ENCODE measurements at places on chromosomes 6 and 20.

DNA sequence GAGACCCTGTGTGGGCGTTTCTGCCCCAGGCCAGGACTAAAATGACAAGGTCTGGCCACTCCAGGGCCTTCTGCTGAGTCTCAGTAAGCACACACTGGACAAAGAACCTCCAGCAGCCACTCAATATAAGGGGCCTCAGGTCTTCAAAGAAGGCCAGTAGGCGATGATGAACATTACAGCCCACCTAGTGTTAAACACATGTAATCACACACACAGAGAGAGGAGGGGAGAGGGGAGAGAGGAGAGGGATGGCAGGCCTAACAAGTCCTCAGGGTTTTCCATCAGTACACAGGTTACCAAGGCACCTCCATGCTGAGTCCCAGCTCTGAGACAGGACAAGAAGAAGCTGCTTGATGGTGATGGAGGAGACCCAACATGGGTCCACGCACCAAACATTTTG is 325.6 kb downstream of the PTPRT start:
- DNase-seq = no peak

- no peak for DNase-seq
Observed at GRCh38 chr6:150145830-150146229, 3.0 kb downstream of the PPP1R14C start.

- DNase-seq = no peak
Observed at GRCh38 chr6:41685641-41686380, 47.5 kb downstream of the MDFI start.

DNA sequence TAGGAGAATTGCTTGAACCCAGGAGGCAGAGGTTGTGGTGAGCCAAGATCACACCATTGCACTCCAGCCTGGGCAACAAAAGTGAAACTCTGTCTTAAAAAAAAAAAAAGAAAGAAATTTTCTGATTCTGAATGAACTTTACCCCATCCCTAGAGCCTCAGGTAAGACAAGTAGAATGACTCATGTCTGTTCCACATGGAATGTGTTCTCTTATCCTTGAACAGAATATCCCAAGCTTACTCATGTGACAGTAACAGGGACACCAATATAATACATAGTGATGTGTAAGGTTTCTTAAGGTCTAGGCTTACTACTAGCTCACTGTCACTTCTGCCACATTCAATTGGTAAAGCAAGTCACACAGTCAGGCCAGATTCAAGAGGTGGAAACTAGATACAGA is 219.6 kb upstream of the BTBD3 start:
- DNase-seq = no peak

- DNase-seq = no peak
Observed at GRCh38 chr6:170283212-170284081, 7.4 kb downstream of the DLL1 start.

DNA sequence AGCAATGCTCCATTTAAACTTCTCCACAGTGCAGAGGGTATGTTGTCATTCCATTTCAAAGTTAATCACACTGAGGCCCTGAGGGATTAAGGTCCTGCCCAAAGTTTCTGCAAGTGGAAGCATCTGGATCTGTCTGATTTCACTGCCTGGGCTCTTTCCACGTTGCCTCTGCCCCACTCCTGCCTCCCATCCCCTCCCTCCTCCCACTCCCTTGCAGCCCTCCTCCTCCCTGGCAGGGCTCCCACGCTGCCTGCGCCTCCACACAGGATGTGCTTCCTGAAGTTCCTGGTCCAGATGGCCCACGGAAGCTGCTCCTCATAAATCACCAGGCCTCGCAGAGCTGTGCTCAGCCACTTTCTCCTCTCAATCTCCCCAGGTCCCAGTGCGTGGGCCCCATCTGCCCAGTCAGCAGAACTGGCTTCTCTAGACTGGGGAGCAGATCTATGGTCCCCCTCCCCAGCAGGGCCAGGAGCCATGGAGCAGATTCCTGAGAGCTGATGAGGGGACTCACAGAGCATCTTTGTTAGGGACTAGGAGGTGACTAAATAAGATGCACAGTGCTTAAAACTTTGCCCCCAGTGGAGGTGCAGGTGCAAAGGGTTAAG is 65.4 kb upstream of the MAFB start:
- no peak for DNase-seq

GRCh38 chr6:41258196-41258493 is 28.3 kb downstream of the TREM1 start:
- no peak for DNase-seq

DNA sequence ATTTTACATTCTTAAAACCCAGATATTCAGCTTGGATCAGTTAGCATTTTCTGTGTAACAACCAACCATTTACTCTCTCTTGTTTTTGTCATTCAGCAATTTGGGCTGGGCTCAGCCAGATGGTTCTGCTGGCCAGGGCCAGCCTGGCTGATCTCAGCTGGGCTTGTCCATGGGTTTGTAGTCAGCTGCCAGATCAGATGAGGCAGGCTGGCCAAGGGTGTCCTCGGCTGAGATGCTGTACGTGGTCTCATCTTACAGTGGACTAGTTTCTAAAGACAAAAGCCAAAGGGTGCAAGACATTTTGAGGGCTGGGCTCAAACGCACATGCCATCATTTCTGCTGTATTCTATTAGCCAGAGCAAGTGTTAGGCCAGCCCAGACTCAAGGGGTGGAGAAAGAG is 16.0 kb upstream of the FAM210B start:
- no peak for DNase-seq

- DNase-seq = no peak
Observed at GRCh38 chr20:53902968-53903651, 167.3 kb downstream of the BCAS1 start.

GRCh38 chr20:3161316-3162079 is 1.8 kb upstream of the FASTKD5 start:
- DNase-seq = no peak

- DNase-seq = peak; percentile 87
Observed at GRCh38 chr6:110534731-110535492, 58.5 kb upstream of the SLC22A16 start.

DNA sequence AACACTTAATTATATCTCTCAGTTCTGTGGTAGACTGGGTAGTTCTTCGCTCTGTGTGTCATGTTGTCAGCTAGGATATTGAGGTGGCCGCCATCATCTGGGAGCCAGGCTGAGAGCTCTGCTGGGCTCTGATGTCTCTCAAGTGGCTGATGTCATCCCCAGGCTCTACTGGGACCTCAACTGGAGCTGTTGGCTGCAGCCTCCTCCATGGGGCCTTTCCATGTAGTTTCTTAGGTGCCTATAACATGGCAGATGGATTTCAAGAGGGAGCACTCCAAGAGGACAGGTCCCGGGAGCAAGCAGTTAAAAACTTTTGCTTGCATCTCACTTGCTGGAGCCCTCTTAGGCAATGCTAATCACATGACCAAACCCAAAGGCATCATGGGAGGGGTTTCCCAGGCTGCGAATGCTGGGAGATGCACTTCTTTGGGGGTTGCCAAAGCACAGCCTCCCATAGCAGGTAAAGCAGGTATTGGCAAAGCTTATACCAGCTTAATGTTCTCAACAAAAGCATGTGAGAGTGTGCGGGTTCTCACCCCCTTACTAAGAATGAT is 129.8 kb downstream of the TMEM242 start:
- DNase-seq = no peak

DNA sequence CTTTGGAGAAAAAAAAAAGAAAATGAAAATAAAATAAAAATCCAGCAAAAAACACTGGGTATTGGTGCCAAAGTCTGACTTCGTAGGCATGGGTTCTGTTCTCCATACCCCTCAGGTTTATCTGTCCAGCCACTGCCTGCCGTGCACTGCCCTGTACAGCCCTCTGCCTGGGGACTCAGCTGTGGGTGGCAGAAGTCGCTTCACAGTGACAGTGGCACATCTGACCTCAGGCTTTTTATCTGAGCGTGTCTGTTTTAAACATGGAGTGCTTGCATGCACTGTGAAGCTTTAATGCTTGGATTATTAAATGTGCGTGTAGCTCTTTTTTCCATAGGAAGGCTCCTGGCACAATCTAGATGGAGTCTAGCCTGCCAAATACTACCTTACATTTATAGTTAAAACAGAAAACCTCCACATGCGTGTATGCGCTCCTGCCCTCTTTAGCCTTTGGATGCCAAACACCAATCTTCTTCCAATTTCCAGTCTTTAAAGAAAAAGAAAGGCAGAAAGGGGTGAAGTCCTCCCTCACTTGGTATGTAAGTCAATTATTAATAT is 375.5 kb downstream of the UTRN start:
- DNase-seq = no peak

- DNase-seq = no peak
Observed at GRCh38 chr20:48722002-48722731, 105.6 kb downstream of the PREX1 start.

GRCh38 chr6:137303441-137303840 is 84.3 kb upstream of the IFNGR1 start:
- no peak for DNase-seq
